Omental fat pad (tissue), 4 donors: ENCODE measurements at places on chromosomes 1 and 21. TPM values are rescaled to one million over a fixed set of nuclear protein-coding genes. Genes with fewer than 3 reads are reported as not detected.

DNA sequence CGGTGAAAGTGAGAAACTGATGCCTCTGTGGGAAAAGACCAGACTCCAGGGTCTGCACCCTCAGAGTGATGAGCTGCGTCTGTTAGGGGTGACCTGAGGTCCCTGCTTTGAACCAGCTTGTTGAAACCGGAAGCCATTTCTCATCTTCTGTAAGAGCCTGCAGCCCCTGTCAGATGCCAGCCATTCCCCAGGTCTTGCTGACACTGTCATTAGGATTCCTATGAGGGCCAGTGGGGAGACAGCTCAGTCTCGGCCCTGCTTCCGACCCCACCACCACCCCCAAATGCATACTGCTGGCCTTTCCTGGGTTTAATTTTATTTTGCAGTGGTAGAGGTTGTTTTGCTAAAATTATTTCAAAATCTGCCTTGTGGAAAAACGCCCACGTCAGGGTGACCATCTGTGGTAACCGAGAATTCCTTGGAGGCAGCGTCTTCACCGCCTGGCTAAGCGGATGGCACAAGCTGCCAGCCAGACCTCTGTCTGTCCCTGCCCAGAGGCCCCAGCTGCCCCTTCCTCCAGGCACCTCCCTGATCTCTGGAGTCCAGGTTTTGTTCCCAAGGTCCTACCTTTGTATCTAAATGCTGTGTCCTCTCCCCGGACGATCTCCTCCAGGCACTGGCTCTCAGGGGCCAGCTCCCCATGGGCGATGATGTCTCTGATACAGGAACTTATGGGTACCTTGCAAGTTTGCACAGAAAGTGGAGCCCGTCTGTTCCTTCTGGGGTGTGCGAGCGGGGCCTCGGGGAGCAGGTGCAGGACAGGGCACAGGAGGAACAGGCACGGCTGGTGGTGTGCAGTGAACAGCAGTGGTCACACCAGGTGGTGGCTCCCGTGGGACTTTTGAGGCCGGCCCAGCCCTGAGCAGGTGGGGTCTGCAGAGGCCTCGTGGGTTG is 49.9 kb downstream of the PRKCZ start:
- no peak for DNase-seq

The IL19 gene
- total RNA-seq = not detected

- no peak for DNase-seq
Observed at GRCh38 chr1:41399145-41399795, 38.0 kb downstream of the FOXO6 start.

- no peak for DNase-seq
Observed at GRCh38 chr1:241408170-241408569, 51.2 kb upstream of the RGS7 start.

The TRAF3IP3 gene
- 3.5 TPM for total RNA-seq

The MAN1C1 gene
- 21.0 TPM for total RNA-seq

- DNase-seq = no peak
Observed at GRCh38 chr21:44926331-44927101, 5.8 kb upstream of the ITGB2 start.
